ENCODE measurements at places on chromosomes 6 and 20.

DNA sequence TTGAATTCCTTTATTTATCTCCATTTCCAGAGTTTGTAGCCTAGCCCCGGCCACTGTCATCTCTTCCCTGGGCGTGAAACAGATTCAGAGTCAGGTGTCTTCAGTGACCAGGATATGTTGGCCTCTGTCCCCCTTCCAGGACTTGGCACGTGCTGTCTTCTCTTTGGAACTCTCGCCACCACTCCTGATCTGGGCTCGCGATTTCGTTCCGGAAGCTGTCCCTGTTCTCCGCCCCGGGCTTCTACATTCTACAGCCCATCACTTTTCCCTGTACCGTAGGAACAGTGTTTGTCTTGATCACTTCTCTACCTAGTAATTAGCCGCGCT, 739 bp downstream of the GSS start:
- no peak for DNase-seq

DNA sequence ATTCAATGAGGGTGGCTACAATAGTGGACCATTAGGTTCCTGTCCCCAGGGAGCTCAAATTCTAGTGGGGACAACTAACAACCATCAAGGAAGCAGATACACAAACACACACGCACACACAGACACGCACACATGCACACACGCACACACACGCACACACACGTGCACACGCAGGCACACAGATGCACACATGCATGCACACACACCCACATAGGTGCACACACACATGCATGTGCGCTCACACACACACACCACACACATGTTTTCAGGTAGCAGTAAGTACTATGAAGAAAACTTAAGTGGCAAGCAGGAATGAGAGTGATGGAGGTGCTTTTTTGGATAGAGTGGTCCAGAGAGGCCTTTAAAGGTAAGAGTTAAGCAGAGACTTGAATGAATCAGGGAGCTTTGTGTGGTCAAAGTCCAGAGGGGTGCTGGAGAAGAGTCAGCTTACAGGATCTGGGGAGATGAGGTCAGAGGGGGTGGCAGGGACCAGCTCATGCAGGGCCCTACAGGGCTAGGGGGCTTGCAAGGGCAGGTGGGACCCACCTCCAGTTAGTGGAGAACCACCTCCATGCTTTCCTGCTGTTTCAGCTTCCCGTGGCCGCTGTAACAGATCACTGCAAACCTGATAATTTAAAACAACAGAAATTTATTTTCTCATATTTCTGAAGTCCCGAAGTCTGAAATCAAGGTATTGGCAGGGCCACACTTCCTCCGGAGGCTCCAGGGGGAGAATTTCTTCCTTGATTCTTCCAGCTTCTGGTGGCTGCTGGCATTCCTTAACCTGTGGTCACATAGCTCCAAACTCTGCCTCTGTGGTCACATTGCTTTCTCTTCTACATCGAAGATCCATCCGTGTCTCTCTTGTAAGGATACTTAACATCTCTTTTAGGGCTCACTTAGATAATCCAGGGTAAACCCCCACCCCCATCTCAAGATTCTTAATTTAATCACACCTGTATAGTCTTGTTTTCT, 6.9 kb upstream of the NSFL1C start:
- DNase-seq = no peak

GRCh38 chr6:36798852-36799251, 40.4 kb downstream of the CPNE5 start:
- no peak for DNase-seq

DNA sequence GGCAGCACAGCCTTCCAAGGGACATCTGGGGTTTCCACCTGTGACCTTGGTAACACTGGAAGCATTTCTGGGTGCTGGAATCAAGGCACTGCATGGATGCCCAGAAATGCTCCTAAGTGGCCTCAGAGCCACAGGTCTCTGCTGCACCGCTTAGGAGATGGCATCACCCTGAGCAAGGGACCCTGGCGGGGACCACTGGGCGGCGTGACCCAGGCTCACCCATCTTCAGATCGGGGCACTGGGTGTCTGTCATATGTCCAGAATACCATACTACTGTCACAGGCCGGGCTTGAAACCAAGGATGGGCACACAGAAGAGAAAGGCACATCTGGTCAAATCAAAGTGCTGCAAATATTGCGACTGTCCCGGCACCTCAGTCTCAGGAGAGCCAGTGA, 45.9 kb downstream of the SSR1 start:
- DNase-seq = no peak

DNA sequence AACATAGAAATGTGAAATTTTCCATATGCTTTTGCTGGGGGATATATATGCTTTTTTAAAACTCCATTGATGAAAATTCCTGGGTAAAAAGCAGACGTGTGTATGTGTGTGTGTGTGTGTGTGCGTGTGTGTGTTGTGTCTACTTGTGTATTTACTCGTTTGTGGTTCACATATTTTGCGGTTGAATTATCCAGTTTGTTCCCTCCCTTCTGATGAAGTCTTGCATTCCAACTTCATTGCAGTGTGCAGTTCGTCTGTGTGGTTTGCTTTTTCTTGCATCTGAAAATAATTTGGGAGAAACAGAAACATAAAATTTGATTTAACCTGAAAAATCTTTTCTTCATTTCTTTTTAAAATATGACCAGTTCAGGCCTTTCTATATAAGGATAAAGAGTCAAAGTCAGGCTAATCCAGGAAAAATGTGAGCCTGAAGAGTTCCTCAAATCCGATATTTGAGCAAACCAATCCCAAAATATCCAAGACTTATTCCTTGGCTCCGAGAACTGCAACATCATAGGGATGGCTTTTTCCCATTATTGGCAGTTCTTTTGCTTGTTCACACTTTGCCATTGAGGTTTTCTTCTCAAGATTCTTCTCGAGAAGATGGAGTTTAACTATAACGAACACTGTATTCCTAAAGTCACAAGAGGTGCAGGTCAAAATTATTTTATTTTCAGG, 202.2 kb upstream of the CCN2 start:
- DNase-seq = no peak

DNA sequence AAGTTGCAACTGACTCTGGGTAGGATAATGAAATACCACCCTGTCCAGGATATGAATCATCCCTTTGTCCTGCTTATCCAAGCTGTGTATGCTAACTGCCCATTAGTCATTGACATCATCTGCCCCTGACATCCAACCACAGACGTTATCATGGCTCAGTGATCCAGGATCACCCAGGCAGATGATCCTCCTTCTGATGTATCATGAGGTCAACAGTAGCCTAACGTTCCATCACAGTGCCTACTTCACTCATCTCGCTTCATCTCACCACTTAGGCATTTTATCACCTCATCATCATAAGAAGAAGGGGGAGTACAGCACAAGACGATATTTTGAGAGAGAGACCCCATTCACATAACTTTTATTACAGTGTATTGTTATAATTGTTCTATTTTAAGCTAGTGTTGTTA, 13.4 kb upstream of the BTN3A2 start:
- no peak for DNase-seq

DNA sequence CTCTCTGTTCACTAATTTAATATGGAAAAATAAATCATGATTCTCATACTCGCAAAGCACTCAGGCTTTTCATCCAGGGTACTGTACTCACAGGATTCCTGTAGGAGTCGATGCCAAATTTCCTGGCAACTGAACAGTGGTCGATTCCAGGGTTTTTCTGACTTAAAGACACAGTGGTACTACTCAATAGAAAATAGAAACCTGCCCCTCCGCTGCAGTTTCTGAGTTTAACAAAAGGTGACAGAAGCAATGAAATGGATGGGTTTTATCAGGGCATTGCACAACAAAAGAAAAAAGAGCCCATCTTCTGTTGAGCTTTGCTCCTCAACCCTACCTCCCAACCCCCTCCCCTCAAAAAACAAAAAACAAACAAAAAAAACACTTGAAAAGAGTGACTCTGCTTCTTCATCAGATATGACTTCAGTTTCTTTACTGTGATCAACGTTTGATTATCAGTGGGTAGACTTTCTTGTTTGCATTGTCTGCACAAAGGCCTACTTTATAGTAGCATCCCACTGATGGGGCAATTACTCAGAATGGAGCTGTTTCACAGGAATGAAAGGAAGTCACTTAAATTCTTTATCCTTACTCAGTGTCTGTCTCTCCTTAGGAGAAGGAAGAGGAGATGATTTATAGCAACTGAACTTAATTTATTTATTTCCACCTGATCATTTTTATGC, 96.2 kb upstream of the FOXO3 start:
- DNase-seq = no peak

DNA sequence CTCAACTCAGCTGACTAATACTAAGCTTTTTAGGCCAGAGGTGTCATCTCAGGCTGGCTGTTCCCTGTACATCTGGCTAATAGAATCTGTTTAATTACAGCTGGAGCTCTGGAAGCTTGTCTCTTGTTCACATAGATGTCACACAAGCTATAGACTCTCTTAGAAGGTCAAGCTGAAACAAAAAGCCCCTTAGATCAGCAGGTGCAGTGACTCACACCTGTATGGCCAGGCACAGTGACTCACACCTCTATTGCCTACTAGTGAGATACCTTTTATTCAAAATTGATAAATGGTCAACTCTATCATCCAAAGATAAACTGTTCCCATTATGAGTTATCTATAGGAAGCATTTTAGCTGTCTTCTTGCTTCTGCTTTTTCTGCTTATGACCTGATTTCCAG, 29.9 kb upstream of the MTHFD1L start:
- DNase-seq = no peak

- no peak for DNase-seq
Observed at GRCh38 chr20:61879303-61879620, 186.4 kb downstream of the TAF4 start.

DNA sequence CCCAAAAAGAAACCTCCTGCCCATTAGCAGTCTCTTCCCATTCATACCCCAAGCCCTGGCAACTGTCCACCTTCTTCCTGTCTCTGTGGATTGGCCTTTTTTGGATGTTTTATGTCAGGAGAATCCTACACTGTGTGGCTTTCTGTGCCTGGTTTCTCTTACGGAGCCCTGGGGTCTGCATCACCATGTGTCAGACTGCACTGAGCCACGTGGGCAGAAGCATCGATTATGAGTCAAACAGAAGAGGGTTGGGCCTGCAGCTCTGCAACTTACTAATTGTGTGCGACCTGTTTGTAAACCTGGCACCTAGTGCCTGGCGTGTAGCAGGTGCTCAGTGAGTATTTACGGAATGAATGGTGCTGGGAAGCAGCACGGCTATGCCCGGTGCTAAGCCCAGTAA, 62.6 kb downstream of the IGF2R start:
- DNase-seq = no peak

DNA sequence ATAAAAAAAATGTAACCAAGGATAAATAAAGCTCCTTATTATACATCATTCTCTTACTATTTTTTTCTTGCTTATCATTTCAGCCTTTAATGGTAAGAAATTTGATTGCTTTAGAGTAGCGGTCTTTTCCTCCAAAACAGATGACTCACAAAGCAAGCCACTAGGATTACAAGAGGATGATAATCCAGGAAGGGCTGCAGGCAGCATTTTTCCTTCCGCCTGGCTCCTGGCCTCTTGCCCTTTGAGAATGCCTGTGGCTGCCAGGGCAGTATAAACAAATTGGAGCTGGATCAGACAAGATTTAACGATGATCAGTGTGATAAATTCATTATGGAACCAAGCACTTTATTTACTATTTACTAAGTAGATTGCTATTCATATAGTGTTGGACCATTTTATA, 9.7 kb upstream of the FBXL4 start:
- DNase-seq = no peak

GRCh38 chr6:98433325-98434056, 400.9 kb upstream of the POU3F2 start:
- no peak for DNase-seq

GRCh38 chr6:154457046-154457713, 53.3 kb downstream of the CNKSR3 start:
- DNase-seq = no peak

DNA sequence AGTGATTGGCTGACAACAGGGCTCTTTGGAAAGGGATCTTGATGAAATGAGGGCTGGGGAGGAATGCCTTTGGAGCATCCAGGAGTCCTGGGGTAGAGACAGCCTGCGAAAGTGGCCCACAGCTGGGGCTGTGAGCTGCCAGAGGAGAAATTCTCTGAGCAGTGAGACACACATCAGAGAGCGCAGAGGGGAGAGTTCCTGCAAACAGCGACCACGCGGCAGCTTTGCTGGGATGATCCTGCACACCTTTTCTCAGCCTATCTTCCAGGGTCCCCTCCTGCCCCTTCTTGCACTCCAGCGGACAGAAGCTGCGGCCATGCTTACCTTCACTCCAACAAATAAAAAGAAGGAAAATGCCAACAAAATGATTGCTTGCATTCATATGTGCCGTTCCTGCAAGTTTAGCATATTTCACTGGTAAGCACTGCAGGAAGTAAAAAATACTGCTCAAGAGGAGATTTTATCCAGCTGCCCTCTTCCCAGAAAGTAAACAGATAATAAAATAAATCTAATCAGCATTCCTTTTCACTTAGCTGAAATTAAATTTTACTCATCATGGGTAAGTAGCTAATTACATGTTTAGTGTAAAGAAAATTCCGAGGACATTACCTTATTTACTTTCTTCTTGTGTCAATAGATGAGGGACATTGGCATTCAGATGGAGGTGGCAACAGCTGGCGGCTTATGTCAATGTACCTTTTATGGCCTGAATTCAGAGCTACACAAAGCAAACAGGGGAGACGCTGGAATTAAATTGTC, 339.9 kb upstream of the ARID1B start:
- DNase-seq = no peak

GRCh38 chr6:73657201-73657600, 3.4 kb upstream of the SLC17A5 start:
- DNase-seq = no peak

DNA sequence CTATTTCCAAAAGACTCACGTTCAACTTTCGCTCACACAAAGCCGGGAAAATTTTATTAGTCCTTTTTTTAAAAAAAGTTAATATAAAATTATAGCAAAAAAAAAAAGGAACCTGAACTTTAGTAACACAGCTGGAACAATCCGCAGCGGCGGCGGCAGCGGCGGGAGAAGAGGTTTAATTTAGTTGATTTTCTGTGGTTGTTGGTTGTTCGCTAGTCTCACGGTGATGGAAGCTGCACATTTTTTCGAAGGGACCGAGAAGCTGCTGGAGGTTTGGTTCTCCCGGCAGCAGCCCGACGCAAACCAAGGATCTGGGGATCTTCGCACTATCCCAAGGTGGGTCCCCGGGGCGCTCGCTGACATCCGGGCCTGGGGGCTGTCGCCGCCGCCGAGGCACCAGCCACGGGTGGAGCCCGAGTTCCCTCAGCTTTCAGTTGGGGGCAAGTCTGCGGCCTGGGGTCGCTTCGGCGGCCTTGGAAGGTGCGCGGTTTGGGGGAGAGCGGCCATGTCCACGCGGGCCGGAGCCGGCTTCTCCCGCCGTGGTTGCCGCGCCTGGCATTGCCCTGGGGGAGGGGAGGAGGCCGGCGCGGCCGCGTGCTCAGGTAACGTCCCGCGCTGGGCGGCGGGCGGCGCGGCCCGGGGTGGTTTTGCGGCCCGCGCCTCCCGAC, 429 bp downstream of the AMD1 start:
- DNase-seq = no peak

- no peak for DNase-seq
Observed at GRCh38 chr6:15585760-15586214, 77.0 kb downstream of the DTNBP1 start.
